ENCODE measurements at places on chromosomes 3 and 15. TPM values are rescaled to one million over a fixed set of nuclear protein-coding genes. Genes with fewer than 3 reads are reported as not detected.

NR2F2 gene
- 3.9 TPM for polyA plus RNA-seq

RGMA gene
- 0.76 TPM for polyA plus RNA-seq

DNA sequence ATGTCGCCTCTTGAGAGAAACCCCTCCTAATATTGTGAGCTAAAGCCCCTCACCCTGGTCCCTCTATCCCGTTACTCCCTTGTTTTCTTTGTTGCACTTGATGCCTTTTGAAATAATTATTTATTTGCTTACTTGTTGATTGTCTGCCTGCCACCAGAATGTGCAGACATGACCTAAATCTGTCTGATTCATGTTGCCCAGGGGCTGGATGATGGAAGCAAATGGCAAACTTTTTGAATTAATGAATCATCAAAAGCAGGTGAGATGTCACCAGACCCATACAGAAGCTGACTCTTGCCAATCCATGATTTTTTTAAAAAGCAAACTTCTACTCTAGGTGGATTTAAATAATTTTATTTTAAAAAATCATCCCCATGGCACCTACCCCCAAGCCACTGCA lies 49.3 kb downstream of the GRIP2 start:
- no peak overlapping the region for H3K4me3 ChIP-seq
- DNase-seq: no peak
- H3K27me3 ChIP-seq: no peaks in the 10 kb centered on the region
- no peaks in the 10 kb centered on the region for H3K4me1 ChIP-seq

RHCG gene
- not detected for polyA plus RNA-seq

FANCD2 gene
- 9.6 TPM for polyA plus RNA-seq

- no peaks in the 10 kb centered on the region for H3K36me3 ChIP-seq
- no peak overlapping the region for H3K27ac ChIP-seq
- no peaks in the 10 kb centered on the region for H3K4me1 ChIP-seq
- no peak for DNase-seq
Observed at GRCh38 chr15:95304151-95304946, 1026.2 kb upstream of the NR2F2 start.

Measured in SK-N-SH (cell line).